ENCODE measurements at places on chromosomes 16 and 17.

- no peak for DNase-seq
These were observed 10.1 kb downstream of the RIPOR1 start for GRCh38 chr16:67538666-67539101.

DNA sequence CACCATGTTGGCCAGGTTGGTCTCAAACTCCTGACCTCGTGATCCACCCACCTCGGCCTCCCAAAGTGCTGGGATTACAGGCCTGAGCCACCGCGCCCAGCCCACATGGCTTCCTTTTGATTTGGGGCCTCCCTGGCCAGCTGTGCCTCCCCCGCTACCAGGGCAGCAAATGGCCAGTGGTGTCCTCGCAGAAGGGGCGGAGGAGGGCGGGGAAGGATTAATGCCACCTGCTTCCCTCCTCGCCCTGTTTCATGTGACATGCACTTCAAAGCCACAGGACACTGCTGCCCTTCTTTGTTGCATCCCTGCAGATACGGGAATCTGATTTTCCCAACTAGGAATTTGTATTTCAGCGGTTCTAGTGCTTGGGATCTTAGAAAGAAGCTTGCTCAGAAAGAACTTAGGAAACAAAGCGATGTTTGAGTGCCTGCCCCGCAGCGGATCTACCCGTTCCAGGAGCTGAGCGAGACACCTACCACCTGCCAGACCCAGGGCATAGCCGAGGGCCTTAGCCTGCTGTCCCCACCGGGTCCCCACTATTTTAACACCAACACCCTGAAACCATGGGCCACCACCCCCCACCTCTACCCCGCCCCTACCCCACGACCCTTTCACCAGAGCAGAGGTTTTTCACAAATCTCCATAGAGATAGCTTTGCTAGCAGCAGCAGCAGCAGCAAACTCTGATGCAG is 37.7 kb upstream of the CCDC182 start:
- DNase-seq: no peak

- DNase-seq: no peak
These were observed 7.5 kb upstream of the GJD3 start for GRCh38 chr17:40372031-40372430.

DNA sequence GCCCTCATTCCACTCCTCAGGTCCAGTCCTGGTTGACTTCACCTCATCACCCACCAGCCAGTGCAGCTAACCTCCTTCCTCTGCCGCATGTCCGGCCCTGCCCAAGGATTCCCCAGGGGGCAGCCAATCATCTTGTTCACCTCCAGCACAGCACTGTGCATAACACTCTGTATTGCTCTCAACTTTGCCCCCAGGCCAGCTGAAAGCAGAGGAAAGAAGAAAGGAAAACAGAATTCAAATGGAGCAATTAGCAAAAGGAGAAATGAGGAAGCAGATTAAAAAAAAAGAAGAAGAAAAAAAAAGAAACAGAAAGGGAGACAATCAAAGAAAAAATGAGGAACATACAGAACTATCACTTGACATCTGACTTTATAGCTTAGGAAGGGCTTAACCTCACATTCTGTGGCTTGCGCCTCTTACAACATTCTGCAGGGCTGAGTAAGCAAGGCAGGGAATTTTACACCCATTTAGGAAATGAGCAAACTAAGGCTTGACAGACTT is 26.1 kb downstream of the GAS7 start:
- no peak for DNase-seq

- no peak for DNase-seq
These were observed 37.2 kb upstream of the PIK3R6 start for GRCh38 chr17:8904686-8905085.

DNA sequence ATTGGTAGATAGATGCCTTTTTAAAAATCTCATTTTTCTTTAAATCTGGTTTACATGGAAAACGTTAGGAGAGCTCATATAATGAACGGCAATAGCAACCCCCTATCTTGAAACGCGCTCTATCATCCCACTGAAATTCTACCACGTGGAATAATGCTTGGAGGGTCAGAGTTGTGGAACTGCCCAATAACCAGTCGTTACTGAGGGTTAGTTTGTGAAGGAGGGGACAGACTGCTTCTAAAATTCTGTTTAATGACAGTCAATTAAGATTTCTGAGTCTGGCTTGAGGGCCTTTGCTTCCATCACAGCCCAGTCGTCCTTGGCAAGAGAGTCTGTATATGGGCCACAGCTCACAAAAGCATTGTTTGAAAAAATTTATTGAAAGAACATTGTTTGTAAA is 482 bp downstream of the IRF8 start:
- no peak for DNase-seq

DNA sequence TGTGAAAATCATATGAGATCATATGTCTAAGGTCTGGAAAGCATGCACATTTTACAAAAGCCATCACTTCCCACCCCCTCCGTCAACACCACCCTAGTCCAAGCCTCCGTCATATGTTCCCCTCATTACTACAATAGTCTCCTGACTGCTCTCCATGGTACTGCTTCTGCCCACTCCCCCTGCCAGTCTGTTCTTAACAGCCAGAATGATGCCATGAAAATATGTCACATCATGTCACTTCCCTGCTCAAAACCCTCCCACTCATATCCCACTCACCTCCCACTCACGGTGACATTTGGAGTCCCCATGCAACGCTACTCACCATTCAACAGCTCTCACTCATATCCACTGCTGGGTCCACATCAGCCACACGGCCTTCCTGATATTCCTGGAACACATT is 432.3 kb downstream of the XYLT1 start:
- no peak for DNase-seq

GRCh38 chr16:4386451-4386805 is 14.8 kb downstream of the VASN start:
- no peak for DNase-seq

- no peak for DNase-seq
These were observed 5.7 kb upstream of the TVP23A start for GRCh38 chr16:10824111-10824893.

- no peak for DNase-seq
These were observed 26.0 kb downstream of the CLEC3A start for GRCh38 chr16:78048319-78048718.

DNA sequence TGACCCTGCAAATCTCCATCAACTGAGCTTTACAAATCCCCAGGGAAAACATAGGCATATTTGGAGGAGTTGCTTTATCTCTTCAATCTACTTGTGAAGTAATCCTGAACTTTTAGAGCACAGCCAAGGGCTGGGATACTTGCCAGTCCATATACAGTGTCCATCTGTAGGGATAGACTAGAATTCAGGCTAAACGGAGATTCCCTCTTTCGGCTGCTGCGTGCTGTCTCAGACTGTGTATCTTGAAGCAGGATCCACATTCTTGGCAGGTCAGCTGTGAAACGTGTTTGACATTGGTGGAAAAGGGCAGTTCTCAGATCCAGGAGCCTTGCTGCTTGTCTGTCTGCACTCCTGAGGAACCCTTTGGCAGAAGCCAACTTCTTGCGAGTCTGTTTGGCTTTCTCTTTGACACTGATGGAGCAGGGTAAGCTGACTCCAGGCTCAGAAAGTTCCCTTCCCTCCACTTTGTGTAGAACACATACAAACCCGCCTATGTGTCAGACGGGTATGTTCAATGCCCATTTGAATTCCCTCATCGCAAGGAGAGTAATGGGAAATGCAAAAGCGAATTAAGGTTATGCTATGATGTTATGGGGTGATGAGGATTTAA is 221.8 kb downstream of the MAP2K4 start:
- no peak for DNase-seq

DNA sequence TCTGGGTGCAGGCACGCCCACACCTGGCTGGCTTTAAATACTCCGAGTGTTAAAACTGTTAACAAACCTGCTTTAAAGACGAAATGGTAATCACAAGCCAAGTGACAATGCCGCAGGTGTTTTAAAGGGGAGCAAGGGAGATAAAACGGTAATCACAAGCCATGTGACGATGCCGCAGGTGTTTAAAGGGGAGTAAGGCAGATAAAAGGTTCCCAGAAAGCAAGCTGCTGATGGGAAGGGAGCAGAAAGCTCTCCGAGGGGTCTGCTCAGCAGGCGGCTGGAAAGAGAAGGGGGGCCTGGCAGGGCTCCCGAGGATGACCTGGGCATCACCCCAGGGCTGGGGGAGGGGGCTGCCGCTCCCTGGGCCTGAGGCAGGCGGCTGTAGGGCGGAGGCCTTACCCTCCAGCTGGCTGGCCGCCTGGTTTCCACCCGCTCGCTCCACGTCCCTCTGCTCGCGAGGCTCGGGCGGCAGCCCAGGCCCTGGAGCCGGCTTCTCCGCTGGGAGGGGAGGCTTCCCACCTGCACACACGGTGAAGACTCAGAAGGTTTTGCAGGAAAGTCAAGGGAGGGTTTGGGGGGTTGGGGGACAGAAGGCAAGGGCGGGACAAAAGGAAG is 12.1 kb downstream of the NDUFAF8 start:
- no peak for DNase-seq

GRCh38 chr16:74699666-74700065 is 996 bp downstream of the MLKL start:
- DNase-seq: no peak

GRCh38 chr16:48556913-48557351 is 53.0 kb downstream of the N4BP1 start:
- DNase-seq: peak; percentile 22

DNA sequence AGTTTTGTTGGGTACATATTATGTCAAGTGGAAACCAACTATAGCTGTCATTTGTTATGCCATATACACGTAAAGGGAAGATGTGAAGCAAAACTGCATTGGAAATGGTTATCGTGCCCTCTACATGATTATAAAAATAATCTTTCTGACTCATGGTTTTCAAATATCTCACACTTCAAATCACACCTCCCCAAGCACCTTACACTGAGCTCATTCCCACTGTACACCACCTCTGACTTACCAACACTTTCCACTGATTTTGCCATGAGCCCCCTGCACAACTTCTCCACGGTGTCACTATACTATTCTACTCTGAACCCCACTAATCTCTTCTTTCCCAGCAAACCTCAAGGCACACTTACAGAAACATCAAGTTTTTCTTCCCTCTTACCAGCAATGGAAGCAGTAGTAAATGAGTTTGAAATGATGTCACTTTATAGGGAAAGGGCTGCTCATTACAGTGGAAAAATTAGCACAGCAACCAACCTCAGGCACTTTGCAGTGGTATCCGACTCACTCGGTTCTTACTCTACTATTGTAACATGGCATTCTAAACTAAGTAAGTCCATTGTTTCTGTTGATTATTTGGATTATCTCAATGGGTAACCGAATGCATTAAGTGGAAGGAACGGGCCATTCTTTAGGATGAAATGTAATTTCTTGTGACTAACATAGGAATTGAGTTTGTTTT is 18.7 kb downstream of the ZNF821 start:
- DNase-seq: no peak

- DNase-seq: no peak
These were observed 103.2 kb downstream of the SOCS1 start for GRCh38 chr16:11152677-11153331.

DNA sequence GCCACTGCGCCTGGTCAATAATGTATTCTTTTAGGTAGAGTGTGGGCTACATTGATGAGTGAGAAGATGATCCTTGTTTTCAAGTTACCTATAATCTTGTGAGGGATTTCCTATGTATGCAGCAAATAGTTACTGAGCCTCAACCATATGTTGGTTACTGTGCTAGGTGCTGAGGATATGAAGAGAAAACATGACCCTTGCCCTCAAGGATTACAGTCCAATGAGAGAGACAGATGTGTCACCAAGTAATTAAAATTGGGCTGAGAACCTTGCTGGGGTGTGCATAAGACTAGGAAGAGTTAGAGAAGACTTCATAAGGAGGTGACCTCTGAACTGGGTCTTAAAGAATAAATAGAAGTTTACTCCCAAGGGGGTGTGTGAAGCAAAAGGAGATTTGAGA is 7.4 kb downstream of the POLR2A start:
- DNase-seq: no peak

GRCh38 chr17:74280093-74280513 is 6.1 kb downstream of the DNAI2 start:
- peak; percentile 34 for DNase-seq

DNA sequence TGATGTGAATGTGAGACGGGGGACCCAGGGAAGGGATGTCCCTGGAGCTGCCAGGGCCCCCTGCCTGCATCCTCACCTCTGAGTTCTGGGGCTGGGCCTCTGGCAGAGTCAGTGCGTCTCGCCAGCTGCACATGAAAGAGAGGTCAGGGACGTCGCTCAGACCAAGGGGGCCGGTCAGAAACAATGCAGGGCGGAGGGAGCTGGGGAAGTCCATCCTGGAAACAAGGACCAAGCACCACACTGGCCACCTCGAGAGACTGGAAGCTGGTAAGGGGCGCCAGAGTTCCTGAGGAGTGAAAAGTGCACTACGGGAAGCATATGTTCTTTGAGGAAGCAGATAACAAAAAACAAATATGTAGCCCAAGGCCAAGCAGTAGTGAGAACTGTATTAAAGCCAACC is 2.1 kb downstream of the TAF1C start:
- DNase-seq: no peak

DNA sequence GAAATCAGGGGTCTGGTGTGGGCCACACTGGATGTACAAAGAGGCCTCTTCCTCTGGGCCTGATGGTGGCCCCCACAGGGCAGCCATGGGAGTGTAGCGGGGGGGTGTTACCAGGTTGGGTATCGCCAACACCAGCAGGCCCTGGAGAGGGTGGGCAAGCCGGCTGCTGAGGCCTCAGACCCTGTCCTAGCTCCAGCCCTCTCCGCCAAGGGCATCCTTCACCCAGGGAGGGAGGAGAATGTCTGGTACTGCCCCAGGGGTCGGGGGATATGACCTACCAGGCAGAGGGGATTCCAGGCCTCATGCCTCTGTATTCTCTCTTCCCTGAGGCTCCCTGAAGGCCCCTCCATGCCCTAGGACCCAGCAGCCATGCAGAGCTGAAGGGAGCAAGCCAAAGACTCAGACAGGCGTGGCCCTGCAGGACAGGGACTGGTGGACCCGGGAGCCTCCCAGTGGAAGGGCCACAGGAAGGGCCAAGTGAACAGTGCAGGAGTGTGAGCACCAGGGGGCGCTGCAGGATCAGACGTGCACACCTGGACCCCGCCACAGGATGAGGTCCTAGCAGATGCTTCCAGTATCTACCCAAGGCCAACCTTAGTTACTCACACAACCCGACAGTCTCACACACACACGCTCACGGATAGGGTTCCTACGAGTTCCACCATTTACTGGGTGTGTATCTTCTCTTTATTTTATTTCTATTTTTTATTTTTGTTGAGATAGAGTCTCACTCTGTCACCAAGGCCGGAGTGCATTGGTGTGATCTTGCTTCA is 10.9 kb upstream of the CES4A start:
- DNase-seq: peak; percentile 91

DNA sequence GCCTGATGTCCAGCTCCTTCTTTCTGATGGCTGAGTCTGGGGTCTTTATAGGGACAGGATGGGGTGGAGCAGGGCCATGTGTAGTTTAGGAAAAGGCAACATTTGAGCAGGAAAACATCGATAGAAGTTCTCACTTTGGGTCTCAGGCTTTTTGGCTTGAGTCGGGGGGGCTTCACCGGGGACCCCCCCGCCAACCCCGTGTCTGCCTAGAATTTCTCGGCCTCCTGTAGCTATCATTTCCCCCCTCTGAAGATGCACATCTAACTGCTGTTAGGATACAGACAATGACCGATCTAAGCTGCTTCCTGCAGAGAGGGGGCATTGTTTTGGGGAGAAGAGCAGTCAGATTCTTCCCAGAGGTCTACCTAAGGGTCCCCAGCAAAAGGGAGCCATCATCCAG is 16.7 kb upstream of the ZNHIT3 start:
- DNase-seq: no peak

- peak; percentile 94 for DNase-seq
These were observed at the start of gene LLGL1 for GRCh38 chr17:18225121-18225641. LLGL1 (plus strand) TSS chr17:18225635; CDS start chr17:18225683, 48 bp downstream.

GRCh38 chr17:41544491-41544892 is 16.4 kb upstream of the KRT19 start:
- no peak for DNase-seq

GRCh38 chr17:1566505-1567199 is 4.1 kb upstream of the PITPNA start:
- DNase-seq: peak; percentile 16
